ENCODE measurements at places on chromosomes 12 and 14. TPM values are rescaled to one million over a fixed set of nuclear protein-coding genes. Genes with fewer than 3 reads are reported as not detected.

The TEX52 gene
- not detected for total RNA-seq

The ALDH2 gene
- 4.6 TPM for total RNA-seq

The NPFF gene
- not detected for total RNA-seq

The GSG1 gene
- not detected for total RNA-seq

The RHOJ gene
- total RNA-seq, result not detected

The KCNK10 gene
- total RNA-seq, result not detected

The DDX54 gene
- total RNA-seq, result 116 TPM

The RBP5 gene
- not detected for total RNA-seq

The ESPL1 gene
- 54.2 TPM for total RNA-seq

The RDH16 gene
- total RNA-seq, result 0.69 TPM

The ABCC9 gene
- not detected for total RNA-seq

DNA sequence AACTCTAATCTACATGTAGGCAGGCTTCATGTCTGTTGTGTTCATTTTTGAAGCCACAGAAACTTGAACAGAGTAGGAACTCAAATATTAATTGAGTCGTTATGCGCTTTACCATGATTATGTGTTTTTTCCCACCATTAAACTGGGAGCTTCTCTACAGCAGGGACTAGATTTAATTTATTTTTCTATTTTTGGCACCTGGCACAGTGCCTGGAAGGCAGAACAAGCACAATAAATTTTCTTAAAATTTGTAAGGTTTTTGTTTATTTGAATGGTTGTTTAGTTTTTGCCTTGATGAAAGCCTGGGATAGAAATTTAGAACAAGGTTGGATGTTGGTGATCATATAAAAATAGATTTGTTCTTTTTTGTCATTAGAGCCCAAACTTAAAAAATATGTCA, 221.7 kb upstream of the PLEKHG7 start:
- no peak for DNase-seq

DNA sequence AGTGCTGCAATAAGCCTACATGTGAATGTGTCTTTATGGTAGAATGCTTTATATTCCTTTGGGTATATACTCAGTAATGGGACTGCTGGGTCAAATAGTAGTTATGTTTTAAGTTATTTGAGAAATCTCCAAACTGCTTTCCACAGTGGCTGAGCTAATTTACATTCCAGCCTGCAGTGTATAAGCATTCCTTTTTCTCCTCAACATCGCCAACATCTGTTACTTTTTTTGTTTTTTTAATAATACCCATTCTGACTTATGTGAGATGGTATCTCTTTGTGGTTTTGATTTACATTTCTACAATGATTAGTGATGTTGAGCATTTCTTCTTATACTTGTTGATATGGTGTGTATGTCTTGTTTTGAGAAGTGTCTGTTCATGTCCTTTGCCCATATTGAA, 1186.2 kb downstream of the BCL11B start:
- no peak for DNase-seq

GRCh38 chr14:95948558-95948981, 71.9 kb downstream of the TUNAR start:
- no peak for DNase-seq

GRCh38 chr12:105596731-105597130, 266.2 kb downstream of the C12orf75 start:
- DNase-seq, result no peak

DNA sequence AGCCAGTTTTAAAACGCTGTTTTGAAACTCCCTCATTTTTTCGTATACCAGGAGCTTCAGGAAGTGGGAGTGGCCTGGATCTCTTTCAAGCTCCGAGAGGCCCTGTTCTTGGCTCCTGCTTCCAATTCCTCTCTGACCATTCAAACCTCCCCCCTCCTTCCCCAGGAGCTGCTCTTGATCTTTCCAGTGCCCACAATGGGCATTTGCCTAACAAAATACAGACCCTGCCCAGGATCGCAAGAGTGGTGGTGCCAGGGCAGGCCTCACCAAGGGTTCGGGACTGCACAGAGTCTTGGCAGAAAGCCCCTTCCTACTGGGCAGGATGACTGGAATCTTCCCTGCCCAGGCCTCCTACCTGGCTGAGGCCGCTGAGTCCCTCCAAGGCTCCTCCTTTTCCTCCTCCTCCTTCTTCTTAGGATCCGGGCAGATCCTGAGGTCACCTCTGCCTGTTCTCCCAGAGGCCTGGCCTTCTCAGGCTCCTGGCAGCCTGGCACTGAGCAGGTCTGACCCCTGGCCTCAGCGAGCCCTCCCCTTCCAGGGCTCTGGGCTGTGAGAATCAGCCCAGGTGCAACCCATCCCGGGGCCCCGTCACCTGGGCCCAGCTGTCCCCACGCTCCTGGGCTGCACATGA, 46.9 kb upstream of the NOS1 start:
- no peak for DNase-seq

GRCh38 chr12:59887178-59887577, 291.3 kb downstream of the SLC16A7 start:
- no peak for DNase-seq

DNA sequence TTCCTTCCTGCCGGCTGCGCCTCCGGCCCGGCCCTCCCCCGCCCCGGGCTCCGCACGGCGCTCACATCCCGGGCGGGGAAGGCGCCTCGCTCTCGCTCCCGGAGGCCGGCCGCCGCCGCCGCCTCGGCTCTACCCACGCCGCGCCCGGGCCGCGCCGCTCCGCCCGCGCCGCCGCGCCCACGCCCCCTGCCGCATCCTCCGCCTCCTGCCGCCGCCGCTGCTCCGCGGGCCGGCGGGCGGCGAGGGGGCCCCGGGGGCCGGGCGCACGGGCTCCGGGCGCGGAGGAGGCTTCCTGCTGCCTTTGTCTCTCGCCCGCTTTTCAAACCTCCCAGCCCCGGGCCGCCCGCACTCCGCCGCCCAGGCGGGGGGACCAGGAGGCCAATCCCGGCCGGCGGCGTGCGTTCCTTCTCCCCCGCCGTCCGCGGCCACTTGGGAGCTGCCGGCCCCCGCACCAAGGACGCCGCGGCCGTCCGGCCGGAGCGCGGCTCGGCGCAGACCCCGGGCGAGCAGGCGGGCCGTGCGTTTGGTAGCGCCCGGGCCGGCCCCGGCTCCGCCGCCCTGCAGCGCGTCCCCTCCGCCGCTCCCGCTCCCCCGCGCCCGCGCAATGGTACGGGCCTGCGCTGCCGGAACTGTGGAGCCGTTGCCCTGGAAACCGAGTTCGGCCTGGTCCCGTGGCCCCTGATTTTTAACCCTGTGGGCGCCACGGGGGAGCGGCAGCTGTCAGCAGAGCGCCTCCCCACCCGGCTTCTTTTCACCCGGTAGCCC, at the start of gene FBXL14:
Gene FBXL14, minus strand, starts transcription at position 321 of the 765 bp plus-strand sequence. CDS start 515 bp downstream, outside the sequence.
- peak; percentile 88 for DNase-seq

DNA sequence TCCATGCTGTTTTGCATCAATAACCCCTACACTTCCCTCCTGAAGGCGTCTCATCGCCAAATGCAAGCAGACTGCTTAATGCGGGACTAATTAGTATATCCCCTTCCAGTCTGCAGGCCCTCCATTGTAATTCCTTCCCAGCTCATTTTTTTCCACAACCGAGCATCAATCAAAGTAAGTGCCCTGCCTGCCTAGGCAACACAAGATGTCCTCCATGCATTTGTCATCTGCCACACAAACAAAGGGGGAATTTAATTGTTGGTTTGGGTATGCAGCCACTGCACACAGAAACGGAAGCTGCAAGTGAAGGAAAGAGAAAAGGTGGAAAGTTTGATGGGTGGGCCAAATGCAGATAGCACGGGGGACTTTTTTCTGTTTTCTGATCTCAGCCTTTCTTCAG, 168.0 kb downstream of the EGLN3 start:
- DNase-seq, result no peak

GRCh38 chr14:46464341-46464740, 187.2 kb downstream of the RPL10L start:
- no peak for DNase-seq

- DNase-seq, result no peak
Measured at GRCh38 chr12:115191342-115191741, 507.4 kb upstream of the TBX3 start.

DNA sequence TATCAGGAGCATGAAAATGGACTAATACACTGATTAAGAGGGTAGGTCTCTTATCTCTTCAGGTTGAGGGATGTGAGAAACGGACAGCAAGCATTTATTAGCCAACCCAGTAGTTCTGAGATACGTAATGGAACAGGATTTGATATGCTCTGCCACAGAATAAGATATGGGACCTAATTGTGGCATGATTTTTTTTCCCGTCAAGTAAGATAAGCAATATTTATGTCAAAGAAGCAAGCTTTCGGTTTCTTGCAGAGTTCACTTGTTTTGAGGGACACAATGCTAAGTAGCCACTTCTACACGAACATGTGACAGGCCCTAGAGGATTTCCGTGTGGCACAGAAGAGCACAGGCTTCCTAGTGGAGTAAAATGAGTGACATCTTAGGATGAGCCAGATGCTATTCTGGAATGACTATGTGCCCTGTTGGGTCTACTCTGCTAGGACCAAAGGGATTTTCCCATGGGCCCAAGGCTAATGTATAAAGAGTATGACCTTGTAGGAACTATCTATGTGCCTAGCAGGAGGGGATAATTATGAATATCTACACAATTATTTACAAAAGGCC, 57.9 kb downstream of the SLC38A1 start:
- DNase-seq, result no peak

DNA sequence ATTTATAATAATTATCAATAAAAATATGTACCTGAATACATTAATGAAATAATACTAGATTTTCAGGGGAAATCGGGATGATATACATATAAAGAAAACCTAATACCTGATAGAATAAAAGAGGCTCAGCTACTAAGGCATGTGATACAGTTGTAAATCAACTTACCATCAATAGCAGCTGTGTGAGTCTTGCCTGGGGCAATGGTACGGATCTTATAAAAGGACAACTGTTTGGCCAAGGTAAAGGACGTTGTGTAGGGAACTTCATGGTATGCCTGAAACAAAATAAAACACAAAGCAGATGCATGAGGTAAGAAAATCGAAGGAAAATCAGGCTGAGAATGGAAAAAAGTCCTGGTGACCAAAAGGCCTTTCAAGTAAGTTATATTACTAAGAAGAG, 25.4 kb downstream of the NEK9 start:
- DNase-seq, result no peak

- DNase-seq, result no peak
Measured at GRCh38 chr12:105272814-105273416, 36.9 kb upstream of the APPL2 start.

- DNase-seq, result peak; percentile 74
Measured at GRCh38 chr14:66508846-66509621, 1.1 kb downstream of the GPHN start.

DNA sequence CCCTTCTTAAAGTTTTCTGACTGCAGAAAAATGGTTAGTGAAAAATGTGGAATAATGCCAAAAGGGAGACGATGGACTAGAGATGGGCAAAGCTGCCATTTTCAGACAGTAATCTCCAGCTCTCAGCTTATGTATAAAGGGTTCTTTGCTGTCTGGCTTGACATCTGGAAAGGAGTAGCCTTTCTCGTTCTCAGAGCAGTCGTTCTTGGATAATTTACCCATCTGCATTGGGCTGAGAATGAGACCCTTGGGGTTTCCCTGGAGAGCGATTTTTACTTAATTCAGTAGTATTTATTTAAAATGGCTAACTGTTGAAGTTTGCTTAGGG, 1.2 kb downstream of the NUDT4 start:
- DNase-seq, result no peak

DNA sequence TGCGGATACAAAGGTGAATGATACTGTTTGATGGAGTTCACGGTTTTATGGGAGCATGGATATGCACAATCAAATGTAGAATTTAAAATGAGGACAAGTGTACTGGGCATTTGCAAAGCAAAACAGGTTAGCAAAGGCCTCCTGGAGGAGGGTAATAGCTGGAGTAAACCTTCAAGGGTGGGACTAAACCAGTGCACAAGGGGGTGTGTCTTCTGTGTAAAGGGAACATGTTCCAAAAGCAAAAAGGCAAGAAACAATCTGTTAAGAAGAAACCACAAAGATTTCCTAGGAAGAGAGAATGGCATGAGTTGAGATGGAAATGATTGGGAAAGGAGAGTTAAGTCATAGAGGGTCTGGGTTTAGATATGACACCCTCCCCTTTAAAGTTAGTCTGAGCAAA, 109.2 kb upstream of the SLCO1C1 start:
- DNase-seq, result no peak

GRCh38 chr12:59372956-59373355, 222.9 kb upstream of the SLC16A7 start:
- no peak for DNase-seq

- DNase-seq, result no peak
Measured at GRCh38 chr14:94771158-94771905, 1.4 kb upstream of the GSC start.

- no peak for DNase-seq
Measured at GRCh38 chr14:69648480-69649451, 37.4 kb downstream of the SUSD6 start.

Data from activated naive CD4-positive, alpha-beta T cell treated with anti-CD3 and anti-CD28 coated beads for 36 hours (primary cell).